CD4-positive, alpha-beta T cell treated with Interleukin-6 for 4 hours (primary cell): ENCODE measurements at places on chromosomes 1 and 21.
A peak's percentile ranks its signal among the peaks of the same experiment; 100 is the strongest.

DNA sequence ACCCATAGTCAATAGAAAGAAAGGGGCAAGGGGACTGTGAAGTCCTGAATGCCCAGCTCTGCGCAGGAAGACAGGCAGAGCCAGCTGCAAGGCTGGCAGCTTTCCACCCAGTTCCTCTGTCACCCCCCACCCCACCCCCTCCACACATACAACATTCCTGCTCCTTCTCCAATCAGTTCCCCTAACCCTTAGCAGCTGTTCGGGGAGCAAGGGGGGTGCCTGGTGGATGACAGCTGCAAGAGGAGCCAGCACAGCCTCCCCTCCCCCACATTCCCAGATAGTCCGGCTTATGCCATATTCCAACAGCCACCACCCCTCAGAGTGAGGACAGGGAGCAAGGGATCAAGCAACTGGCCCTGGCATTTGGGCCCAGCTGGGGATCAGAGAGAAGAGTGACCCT lies 9.7 kb downstream of the ARHGEF2 start:
- DNase-seq = no peak

DNA sequence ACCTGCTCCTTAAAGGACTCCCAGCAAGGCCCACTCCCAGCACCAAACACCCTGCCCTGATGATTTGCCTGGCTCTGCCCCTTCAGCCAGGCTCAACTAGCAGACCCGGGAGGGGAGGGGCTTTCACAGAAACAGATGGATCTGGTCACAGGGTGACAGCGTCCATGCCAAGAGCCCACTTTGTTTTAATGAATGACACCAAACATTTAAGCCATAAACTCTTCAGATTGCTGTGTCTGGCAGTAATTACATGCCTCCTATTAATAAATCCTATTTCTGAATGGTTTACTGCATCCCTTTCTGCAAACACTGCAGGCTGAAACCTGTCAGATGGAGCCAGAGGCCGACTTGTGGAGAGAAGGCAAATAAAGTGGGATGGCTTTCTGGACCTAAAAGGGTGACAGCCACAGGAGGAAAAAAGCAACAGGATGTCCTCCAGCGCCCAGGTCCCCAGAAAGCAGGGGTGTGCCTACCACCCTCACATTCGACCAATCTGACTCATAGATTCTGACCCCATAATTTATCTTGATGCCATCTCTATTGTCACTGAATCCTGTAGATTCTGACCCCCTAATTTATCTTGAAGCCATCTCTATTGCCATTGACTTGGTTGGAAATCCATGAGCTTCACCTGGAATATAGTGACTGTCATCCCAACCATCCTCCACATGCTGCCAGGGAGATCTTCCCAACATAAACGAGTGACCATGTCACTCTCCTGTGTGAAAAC lies 200.9 kb downstream of the PLPP3 start:
- no peak for DNase-seq

DNA sequence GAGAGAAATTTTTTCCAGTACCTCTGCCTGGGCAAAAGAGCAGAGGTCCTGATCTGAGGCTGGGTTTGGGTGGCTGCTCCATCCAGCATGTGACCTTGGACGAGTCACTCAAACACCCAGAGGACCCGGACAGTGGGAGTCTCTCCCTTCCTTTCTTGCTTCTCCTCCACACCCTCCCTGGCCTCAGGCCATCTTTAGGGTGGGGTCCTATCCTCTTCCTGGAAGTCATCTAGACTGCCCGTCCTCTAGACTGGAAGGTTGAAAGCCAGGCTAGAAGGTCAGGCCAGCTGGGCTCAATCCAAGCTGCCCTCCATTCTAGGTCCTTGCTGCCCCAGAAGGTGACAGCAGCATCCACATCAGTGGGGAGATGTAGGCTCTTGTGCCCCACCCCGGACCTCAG lies 599.5 kb downstream of the MATN1 start:
- no peak for DNase-seq

- DNase-seq = no peak
Observed at GRCh38 chr1:152917794-152918193, 9.4 kb downstream of the IVL start.

- DNase-seq = no peak
Observed at GRCh38 chr1:248757784-248758195, 2.2 kb upstream of the LYPD8 start.

GRCh38 chr1:34163792-34164731 lies 968 bp downstream of the CSMD2 start:
- DNase-seq = no peak

GRCh38 chr1:173916667-173917066 lies 460 bp downstream of the SERPINC1 start:
- DNase-seq = no peak

- DNase-seq = no peak
Observed at GRCh38 chr1:90104941-90105538, 110.1 kb downstream of the ZNF326 start.

GRCh38 chr1:111704776-111705175 lies 34.4 kb downstream of the INKA2 start:
- no peak for DNase-seq

DNA sequence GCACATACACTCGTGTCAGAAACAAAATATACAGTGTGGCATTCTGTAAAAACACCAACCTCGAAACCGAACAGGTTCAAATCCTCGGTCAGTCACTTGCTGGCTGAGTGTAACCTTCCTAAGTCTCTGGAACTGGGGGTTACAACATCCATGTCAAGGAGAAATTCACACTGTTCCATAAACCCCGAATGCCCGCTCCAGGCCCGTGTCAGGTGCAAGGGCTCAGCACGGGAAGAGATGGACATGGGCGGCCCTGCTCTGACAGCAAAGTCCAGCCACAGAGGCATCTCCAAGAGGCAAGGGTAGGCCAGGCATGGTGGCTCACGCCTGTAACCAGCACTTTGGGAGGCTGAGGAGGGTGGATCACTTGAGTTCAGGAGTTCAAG lies 79.5 kb downstream of the SLC66A1 start:
- DNase-seq = no peak

- no peak for DNase-seq
Observed at GRCh38 chr1:35555601-35556477, 1.4 kb downstream of the KIAA0319L start.

- no peak for DNase-seq
Observed at GRCh38 chr1:34066166-34066565, 98.9 kb downstream of the CSMD2 start.

GRCh38 chr1:111963985-111964738 lies 25.3 kb downstream of the KCND3 start:
- DNase-seq = no peak

GRCh38 chr1:163768576-163768975 lies 446.8 kb downstream of the NUF2 start:
- DNase-seq = no peak

- DNase-seq = no peak
Observed at GRCh38 chr1:1318777-1319645, 5.4 kb downstream of the INTS11 start.

DNA sequence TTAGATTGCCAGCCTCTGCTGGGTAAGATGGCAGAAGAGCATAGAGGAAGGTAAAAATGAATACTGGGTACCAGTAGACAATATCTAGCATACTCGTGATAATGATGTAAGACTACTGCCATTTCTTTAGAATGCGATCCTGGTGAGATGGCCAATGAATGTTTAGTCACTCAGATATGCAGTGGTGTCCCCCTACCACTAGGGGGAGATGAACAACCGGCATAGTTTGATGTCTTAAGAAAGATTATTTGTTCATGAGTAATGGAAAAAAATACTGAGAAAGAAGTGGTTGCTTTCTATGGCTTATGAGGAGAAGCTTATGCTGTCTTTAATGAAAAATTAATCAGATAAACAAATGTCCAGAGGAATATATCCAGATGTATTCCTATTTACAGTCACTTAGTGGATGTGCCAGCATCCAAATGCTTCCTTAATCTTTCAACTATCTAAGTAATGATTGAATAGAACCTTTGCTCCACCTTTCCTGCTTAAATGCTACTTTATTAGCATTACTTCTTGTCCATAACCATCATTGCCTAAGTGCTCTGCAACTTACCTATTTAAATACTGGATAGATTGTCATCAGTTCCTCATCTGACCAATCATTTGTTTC lies 256.6 kb downstream of the ST6GALNAC3 start:
- peak; percentile 46 for DNase-seq

DNA sequence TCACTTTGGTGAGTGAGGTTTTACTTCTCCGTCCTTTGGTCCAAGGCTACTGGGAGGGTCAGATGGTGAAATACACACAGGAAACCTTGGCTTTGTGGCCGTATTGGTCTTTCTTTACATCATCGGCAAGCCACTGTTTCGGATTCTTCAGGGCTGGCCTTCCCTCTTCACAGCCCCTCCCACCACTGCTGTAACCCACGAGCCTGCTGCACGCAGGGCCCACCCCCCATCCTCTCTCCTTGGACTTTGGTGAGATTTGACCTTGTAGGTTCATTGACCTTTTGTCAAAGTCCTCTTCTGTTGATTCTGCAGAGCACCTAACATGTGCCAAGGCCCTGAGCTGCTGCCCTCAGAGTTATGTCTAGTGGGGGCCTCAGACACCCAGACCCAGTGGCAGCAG lies 328.6 kb downstream of the CAMTA1 start:
- DNase-seq = no peak

DNA sequence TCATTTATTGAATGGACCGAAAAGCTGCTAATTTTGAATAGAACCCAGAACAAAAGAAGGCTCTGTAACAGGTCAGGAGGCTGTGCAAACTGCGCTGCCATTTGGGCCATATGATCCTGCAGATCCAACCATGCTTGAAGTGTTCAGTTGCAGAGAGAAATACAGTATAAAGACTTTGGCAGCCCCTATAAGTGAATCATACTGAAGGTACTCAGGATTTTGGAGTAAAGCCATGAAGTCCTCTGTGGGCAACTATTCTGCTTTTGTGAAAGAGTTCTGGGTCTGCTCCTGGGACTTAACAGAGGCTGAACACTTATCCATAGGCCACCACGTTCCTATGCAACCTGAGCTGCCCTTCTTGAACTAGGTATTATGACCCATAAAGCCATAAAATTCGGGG lies 1613.6 kb upstream of the PRMT6 start:
- DNase-seq = no peak

GRCh38 chr1:18337757-18338156 lies 143.0 kb upstream of the KLHDC7A start:
- DNase-seq = no peak

DNA sequence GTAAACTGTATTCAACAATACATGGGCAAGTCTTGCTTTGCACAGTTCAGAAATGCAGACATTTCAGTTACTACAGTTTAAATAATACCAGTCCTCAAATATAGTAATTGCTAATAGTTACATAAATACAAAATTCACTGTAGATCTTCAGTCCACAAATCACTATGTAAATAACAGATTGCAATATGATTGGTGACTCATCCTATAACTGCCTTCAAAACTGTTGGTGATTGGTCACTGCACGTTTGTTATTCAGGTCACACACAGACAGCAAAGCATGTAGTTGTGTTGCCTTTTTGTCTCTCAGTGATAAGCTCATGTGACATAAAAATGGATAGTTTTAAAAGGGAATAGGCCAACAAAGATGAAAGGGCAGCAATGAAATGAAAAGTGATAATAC lies 186.5 kb upstream of the CTTNBP2NL start:
- no peak for DNase-seq

- DNase-seq = no peak
Observed at GRCh38 chr1:47812904-47813514, 184.2 kb downstream of the TRABD2B start.

DNA sequence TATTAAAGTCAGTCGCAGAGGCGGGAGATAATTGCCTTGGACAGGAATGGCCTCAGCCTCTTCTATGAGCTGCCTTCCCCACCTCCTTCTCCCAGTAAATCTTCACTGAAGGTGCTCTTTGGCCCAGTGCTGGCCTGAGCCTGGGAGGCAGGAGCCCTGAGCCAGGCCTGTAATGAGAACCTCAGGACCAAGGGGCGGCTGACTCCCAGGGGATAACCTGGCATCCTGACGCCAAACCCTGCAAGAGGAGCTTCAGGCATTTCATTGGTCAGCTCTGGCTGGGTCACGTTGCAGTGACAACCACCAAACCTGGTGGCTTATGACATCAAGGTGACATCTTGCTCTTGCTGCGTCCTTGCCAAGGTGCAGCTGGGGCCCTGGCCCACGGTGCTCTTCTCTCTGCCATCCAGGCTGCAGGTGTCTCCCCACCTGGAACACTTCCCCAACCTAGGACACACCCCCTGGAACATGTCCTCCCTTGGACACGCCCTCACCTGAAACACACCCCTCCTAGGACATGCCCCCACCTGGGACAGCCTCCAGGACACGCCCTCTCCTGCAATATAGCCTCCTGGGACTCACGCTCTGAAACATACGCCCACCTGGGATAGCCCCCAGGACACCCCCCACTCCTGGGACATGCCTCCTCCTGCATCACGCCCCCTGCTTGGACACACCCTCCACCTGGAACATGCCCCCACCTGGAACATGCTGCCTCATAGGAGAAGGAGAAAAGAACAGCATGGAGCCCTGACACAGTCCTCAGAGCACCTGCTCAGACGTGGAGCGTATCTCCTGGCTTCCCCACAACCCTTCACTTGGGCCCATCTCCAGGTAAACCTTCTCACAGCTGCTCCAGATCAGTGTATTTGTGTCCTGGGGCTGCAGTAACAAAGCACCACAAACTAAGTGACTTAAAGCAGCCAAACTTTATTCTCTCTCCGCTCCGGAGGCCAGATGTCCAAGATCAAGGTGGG lies 333.6 kb downstream of the NPHP4 start:
- no peak for DNase-seq

- no peak for DNase-seq
Observed at GRCh38 chr1:164746632-164747031, 187.6 kb downstream of the PBX1 start.

DNA sequence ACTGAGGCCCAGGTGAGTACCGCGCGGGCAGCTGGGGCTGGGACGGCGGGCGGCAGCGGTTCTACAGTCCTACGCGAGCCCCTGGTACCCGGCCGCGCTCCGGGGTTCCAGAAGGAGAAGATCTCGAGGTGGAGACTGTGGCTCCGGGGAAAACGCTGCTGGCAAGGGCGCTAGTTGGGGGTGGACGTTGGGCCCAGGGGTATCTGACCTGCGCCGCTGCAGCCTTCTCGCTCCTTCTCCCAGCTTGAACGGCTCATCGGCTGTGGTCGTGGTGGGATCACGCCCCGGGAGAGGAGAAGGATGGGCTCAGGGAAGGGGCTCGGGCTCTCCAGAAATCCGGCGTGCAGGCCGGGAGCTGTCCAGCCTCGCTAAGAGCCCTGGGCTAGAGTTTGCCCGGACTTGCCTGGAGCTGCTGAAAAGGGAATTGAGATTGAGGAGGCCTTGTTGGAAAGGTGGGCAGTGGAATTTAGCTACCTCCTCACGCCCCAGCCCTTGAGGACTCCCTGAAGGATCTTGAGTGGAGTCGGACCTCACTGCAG lies 1.1 kb upstream of the POU3F1 start:
- no peak for DNase-seq

- no peak for DNase-seq
Observed at GRCh38 chr1:17828991-17829390, 73.9 kb downstream of the ACTL8 start.

DNA sequence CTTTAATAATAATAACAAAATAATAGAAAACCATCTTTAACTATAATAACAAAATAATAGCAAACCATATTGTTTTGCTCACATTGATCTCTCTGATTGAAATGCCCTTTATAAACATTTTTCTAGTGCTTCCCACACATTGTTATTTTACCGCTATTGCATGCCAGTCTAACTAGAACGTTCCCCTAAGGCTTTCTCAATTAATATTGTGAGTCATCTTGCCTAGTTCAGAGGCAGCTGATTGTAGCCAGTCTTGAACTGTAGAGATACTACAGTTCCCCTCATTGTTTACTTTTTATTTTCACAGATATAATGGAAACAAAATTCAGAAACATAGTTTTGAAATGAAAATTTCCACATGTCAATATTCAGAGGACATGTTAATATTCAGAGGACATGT lies 192.3 kb upstream of the ADGRL4 start:
- DNase-seq = no peak

- no peak for DNase-seq
Observed at GRCh38 chr1:234967121-234967520, 161.5 kb downstream of the TOMM20 start.

GRCh38 chr1:205749234-205750137 lies 496 bp downstream of the NUCKS1 start:
- DNase-seq = peak; percentile 96
